ENCODE measurements at places on chromosomes 4 and X.

GRCh38 chr4:6331018-6331417 lies 61.4 kb downstream of the WFS1 start:
- peak; percentile 18 for DNase-seq

DNA sequence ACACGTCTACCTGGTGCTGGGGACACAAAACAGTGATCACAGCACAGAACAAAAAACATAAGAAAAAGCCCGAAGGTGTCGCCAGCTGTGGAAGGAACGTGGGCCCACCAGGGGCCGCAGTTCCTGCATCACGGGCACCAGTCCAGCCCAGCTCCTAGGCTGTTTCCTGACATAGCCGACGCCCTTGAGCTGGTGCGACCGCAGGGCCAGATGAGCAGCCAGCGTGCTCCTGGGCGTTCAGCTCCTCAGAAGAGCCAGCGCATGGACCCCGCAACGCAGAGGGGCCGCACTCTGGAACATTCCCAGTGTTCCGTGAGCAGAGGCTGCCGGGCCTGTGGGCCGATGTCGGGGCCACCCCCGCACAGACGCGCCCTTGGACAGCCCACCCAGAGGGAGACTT lies 44.1 kb downstream of the GAK start:
- no peak for DNase-seq

- DNase-seq, result no peak
These were observed 51.5 kb upstream of the RAP2C start for GRCh38 chrX:132270699-132271098.

- no peak for DNase-seq
These were observed 23.8 kb downstream of the SMIM20 start for GRCh38 chr4:25937801-25938200.

- no peak for DNase-seq
These were observed 7.8 kb downstream of the PAPSS1 start for GRCh38 chr4:107712236-107712635.

DNA sequence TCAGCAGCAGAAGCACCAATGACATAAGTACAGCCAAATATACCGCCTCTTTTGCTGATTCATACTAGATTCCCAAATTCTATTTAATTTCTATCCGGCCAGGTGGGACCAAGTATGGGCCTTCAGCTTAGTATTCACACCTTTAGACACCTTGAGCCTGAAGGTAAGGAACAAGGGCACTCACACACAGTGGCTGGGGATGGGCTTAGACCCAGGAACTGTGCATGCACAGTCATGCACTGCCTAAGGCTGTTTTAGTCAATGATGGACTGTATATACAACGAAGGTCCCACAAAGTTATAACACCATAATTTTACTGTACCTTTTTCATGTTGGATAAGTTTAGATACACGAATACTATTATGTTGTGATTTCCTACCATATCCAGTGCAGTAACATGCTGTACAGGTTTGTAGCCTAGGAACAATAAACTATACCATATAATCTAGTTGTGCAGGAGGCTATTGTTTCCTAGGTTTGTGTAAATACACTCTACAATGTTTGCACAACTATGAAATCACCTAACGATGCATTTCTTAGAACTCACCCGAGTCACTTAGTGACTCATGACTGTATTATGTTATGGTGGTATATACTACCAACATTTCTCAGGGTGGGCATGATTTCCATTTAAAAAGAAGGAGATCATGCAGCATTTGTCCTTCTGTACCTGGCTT lies 9.7 kb upstream of the CLNK start:
- no peak for DNase-seq

- no peak for DNase-seq
These were observed 17.9 kb downstream of the PRKX start for GRCh38 chrX:3695536-3695935.

DNA sequence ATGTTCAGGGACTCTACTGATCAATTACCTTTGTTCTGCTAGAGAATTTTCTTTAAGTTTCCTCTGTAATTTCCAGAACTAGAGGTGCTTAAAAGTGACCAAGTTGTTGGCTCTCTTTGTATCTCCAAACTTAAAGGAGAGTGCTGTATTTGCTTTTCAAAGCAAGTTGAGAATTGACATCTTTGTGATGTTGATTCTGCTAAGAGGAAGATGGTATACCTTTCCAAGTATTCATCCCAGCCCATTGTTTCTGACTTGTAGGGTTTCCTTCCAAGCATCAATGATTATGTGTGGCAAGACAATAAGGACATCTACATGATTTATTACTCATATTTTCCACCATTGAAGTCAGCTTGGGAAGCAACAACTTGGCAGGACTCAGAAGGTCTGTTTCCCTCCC lies 190.6 kb downstream of the GC start:
- no peak for DNase-seq

GRCh38 chrX:20442597-20442996 lies 175.9 kb upstream of the RPS6KA3 start:
- DNase-seq, result peak; percentile 56

- no peak for DNase-seq
These were observed 24.3 kb downstream of the CXCL13 start for GRCh38 chr4:77629885-77630284.

DNA sequence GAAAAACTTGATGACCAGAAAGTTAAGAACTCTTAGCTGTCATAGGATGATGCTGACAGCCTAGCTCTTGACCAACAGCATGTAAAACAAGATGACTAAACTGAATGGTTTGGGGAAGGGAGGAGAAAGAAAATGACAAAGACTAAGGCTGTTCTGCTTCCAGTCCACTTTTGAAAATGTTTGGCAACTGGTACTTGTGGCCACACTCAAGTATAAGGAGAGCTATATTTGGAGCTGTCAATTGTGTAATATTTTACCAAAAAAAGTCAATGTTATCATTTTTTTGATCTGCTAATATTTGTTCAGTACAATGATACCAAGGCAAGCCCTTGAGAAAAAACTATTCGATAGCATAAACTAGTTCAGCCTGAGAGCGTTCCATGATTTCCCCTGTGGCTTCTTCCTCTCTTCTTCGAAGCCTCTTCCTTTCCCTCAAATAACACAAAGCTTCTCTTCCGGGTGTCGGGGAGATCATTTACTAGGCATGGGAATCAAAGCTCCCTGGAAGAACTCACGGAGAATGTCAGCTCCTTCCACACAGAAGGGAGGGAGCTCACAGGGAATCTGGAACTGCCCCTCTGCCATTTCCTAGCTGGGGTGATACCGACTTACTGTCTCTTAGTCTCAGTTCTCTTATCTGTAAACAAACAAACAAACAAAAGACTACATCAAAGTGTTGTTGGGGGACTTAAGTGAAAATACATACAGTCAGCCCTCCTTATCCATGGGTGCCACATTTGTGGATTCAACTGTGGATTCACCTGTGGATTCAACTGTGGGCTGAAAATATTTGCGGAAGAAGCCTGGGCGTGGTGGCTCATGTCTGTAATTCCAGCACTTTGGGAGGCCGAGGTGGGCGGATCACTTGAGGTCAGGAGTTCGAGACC lies 82.6 kb downstream of the SCD5 start:
- no peak for DNase-seq

GRCh38 chrX:74493806-74494205 lies 72.5 kb downstream of the SLC16A2 start:
- no peak for DNase-seq

DNA sequence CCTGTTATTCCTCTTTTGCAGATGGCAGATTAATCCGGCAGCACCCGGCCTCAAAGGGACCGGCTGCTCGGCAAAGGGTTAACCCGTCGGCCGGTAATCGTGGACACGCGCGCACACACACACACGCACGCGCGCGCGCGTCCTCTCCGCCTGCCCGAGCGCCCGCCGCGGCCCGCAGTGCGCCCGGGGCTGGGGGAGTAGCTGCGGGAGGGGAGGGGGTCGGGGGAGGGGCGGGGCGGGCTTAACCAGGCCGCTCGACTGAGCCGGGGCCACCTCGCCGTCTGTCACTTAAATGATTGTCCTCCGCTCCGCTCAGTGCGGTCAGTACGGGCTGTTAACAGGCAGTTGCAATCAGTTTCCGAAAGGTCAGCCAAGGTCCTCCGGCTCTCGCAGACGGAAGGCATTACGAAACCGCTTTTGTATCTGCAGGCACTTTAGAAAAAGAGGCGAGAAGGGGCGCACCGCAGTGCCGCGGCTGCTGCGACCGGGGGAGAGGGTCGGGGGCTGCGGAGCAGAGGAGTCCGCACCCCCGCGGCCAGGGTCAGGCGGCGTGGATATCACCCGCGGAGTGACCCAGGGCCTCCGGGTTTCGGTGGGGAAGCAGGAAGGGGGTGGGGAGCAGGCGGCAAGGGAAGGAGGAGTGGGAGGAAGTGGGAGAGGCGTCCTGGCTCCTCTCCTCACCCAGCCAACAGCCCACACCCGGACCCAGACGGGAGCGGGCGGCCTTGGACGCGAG lies 57.3 kb upstream of the BCOR start:
- DNase-seq, result no peak

DNA sequence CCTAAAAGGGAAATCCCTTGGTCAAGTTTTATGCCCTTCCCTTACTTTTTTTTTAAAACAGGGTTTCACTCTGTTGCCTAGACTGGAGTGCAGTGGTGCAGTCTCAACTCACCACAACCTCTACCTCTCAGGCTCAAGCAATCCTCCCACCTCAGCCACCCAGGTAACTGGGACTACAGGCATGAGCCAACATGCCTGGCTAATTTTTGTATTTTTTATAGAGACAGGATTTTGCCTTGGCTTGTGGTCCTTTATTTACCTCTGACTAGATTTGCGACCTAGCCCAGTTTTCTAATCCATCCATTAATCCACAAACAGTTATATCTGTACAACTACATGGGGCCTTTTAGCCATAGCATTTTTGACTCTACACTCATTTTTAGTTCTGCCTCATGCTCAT lies 23.7 kb downstream of the CDS1 start:
- DNase-seq, result no peak

- no peak for DNase-seq
These were observed 42.9 kb downstream of the RASSF6 start for GRCh38 chr4:73577371-73577770.

DNA sequence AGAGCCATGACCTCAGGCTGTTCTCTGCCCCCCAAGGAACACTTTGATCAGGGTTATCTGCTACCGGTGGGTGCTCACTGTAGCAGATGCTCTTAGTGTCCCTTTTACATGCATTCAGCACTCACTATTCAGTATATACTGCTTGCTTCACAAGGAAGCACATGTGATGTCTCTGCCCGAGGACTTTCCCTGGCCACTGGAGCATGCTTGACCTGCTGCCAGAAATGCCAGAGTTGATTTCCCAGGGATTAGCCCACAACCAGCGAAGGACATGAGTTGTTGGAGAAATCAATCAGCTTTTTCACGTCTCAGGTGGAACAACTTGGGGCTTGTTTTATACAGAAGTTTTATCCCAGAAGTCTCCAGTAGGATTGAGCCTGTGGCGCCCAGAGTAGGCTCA lies 51.2 kb upstream of the RPS6KA3 start:
- no peak for DNase-seq

- DNase-seq, result no peak
These were observed 21.4 kb downstream of the WDR44 start for GRCh38 chrX:118367338-118367737.

DNA sequence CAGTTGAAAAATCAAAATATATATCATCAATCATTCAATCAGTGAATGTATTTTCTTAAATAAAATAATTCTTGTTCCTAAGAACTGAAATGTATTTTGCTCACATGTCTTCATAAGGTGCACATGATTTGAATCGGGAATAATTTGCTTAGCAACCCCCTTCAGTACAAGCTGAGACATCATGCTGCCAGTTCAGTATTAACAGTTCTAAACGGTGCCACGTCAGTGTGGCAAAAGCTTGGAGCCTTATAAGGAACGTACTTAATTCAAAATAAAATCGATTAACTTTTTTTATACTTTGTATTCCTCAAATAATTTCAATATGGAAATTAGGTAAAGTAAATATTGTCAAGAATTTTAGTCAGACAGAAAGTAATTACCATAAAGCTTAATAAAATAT lies 287.9 kb downstream of the CCSER1 start:
- DNase-seq, result no peak

DNA sequence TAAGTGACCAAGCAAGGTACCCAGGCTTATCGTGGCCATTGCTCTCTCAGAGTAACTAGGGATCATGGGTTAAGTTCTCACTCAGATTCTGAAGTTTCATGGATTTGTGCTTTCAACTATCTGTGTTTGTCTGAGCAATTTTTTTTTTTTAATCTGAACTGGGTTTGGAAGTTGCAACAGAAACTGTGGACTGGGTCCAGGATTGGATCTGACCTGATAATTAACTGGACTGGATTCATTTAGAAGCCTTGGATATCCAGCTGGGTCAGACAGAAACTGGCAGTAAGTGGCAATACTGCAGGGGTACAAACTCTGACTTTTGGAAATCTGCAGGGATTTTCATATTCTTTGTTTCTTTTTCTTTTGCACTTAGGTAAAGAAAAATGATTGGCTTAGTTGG lies 38.7 kb upstream of the FGF2 start:
- no peak for DNase-seq

- DNase-seq, result no peak
These were observed 257.0 kb upstream of the LDB2 start for GRCh38 chr4:17155486-17155885.

DNA sequence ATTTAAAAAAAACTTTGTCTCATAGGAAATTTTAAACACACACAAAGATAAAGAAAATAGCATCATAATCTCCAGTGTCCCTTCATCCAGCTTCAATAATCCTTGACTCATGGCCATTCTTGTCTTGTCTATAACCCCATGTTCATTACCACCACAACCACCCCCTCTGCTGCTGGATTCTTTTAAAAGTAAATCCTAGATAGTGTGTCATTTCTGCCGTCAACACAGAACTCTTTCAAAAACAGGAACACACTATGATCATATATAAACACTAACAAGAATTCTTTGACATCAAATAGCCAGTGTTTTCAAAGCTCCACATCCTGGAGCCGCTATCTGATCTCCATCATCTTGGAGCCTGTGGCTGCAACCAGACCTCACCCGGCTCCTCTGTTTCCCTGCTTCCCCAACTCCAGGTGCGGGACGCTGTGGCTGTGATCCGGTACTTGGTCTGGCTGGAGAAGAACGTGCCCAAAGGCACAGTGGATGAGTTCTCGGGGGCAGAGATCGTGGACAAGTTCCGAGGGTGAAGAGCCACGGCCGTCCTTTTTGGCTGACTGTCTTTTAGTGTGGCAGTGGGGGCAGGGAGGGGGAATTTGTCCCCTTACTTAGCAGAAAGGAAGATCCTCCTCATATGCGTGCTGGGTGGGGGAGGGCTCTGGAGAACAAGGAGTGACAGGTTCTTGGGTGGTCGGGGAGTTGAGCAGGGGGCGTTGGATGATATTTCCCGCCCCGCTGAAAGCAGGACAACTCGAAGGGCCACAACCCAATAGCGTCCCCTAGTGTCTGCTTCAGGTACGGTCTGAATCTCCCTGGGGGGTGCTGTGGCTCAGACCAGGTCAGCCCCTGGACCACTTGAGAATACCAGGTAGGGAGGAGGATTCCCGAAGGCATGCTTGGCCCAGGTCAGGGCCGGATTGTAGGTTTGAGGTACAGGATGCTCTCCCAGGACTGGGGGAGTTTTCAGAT lies 15.6 kb downstream of the XPNPEP2 start:
- DNase-seq, result no peak

Measured in hematopoietic multipotent progenitor cell treated with erythropoietin and hydrocortisone succinate and interleukin-3 and kit ligand, for 15 days (in vitro differentiated cells).